Cortex of kidney (tissue), 1 donor: ENCODE measurements at places on chromosomes 2 and 18.

DNA sequence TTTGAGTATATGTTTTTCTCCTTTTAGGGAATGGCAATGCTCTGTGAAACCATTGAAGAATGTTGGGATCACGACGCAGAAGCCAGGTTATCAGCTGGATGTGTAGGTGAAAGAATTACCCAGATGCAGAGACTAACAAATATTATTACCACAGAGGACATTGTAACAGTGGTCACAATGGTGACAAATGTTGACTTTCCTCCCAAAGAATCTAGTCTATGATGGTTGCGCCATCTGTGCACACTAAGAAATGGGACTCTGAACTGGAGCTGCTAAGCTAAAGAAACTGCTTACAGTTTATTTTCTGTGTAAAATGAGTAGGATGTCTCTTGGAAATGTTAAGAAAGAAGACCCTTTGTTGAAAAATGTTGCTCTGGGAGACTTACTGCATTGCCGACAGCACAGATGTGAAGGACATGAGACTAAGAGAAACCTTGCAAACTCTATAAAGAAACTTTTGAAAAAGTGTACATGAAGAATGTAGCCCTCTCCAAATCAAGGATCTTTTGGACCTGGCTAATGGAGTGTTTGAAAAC is 82.3 kb downstream of the ACVR2A start:
- no peak for DNase-seq

DNA sequence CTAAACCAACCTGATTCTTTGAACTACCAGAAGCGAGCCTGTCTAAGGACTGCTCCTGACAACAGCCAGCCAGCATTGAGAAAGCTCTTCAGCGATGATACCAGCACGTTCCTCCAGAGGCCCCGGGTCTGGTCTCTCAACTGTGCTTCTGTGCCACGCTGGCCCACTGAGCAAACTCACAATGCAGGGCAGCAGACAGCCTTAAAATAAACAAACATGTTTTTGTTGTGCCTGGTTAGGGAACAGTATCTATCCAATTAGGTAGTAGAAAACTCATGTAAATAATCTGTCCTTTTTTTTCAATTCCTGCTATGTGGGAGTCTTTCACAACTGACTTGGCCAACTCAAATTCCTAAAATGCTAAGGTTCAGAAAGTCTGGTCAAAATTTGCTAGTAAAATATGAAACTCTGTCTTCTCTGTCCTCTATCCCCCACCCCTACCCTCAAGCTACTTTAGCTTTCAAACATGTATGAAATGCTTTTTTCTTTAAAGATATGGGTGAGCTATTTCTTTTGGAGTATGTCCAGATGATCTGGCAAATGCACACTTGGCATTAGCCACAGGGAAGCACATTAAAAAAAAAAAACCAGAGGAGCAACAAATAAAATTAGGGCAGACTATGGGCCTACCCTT is 21.4 kb upstream of the EML4 start:
- no peak for DNase-seq

DNA sequence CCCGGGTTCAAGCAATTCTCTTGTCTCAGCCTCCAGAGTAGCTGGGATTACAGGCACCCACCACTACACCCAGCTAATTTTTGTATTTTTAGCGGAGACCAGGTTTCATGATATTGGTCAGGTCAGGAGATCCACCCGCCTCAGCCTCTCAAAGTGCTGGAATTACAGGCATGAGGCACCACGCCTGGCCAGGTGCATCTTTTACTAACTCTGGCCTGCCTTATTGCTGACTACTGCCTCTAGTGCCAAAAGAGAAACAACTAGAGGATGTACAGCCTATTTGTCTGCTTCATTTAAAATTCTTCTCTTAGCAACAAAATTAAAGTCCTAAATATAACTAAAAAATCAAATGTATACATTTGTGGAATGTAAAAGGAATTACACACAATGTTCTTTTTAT is 115.4 kb downstream of the BMPR2 start:
- no peak for DNase-seq

DNA sequence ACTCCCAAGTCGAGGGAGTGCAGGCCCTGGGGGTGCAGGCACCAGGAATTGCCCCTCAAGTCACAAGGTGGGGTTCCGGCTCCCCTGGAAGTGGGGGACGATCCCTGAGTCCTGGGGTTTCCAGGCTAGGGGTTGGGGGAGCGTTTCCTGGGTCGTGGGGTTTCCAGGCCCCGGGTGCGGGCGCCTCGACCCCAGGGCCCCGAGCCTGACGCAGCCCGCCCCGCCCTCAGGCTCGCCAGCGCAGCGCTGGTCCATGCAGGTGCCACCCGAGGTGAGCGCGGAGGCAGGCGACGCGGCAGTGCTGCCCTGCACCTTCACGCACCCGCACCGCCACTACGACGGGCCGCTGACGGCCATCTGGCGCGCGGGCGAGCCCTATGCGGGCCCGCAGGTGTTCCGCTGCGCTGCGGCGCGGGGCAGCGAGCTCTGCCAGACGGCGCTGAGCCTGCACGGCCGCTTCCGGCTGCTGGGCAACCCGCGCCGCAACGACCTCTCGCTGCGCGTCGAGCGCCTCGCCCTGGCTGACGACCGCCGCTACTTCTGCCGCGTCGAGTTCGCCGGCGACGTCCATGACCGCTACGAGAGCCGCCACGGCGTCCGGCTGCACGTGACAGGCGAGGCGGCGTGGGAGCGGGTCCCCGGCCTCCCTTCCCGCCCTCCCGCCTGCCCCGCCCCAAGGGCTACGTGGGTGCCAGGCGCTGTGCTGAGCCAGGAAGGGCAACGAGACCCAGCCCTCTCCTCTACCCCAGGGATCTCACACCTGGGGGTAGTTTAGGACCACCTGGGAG is 12.0 kb downstream of the SIGLEC15 start:
- DNase-seq, result no peak

GRCh38 chr2:77629539-77629938 is 107.4 kb upstream of the LRRTM4 start:
- no peak for DNase-seq

DNA sequence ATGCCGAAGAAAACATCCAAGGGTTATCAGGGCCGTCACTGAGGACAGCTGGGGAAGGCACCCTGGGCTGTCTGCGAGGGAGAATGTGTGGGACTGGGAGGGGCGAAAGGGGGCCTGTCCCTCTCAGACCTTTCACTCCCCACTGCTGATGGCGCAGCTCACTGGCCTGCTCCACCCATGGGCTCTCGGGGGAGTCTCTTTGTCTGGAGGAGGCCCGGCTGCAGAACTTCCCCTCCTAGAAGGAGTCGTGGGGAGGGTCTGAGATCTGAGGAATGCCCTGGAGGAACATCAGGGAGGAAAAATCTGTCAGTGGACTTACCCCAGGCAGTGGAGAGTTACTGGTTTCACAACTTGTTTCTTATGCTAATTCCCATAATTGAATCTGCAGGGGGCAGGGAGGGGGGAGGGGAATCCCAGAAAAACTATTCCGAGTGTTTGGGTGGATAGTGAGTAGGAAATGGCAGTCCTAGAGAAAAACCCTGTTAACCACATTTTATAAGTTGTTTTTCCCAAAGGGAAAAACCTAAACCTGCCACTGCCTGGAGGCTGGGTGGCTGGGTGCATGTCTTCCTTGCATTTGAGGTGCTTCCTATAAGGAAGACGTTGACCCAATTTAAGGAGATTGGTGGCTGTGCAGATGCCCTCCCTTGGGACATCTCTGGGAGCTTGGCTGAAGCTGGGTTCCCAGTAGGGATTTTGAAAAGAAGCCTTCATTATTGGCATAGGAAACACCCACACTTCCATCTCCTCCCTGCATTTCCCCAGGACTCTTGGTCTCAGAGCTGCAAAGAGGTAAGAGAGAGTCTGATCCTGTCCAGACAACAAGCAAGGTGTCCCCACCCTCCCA is 11.7 kb upstream of the SEMA4C start:
- DNase-seq, result no peak

- DNase-seq, result no peak
These were observed 91.7 kb upstream of the EPC2 start for GRCh38 chr2:148552675-148553331.

DNA sequence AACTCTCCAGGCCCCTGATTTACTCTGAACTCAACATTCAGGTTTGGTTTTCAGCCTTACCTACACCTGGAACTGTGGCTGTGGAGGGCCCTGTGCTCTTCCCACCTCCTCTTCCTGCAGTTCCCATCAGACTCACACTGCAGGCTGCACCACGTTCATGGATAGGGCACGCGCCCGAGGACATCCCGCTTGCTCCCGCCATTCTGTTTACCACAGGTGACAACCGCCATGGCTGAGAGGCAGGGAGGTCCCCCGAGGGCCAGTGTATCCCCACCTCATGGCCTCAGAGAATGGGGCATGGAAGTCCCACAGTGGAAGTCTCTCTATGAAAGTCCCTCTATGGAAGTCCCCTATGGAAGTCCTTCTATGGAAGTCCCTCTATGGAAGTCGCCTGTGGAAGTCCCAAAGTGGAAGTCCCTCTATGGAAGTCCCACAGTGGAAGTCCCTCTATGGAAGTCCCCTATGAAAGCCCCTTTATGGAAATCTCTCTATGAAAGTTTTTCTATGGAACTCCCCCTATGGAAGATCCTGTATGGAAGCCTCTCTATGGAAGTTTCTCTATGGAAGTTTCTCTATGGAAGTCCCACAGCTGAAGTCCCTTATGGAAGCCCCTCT is 358.4 kb upstream of the SALL3 start:
- no peak for DNase-seq

GRCh38 chr18:30682672-30683071 is 359.9 kb downstream of the DSC3 start:
- no peak for DNase-seq

- DNase-seq, result no peak
These were observed 423.8 kb upstream of the MEX3C start for GRCh38 chr18:51621113-51621863.

GRCh38 chr2:213995400-213996105 is 415.3 kb upstream of the VWC2L start:
- no peak for DNase-seq

DNA sequence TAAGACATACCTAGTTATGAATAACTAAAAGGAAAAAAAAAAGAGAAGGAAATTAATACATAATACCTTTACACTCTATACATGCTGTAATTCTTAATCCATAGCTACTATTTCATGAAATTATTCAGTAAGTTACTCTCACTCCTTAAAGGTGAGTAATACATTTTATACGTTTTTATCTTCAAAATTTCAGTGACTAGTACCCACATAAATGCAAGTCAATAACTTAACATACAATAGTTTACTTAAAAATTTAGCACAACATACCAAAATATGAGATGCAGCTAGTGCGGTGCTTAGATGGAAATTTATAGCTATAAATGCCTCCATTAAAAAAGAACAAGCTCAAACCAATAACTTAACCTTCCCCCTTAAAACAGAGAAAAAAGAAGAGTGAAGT is 36.0 kb upstream of the DTNB start:
- DNase-seq, result no peak

DNA sequence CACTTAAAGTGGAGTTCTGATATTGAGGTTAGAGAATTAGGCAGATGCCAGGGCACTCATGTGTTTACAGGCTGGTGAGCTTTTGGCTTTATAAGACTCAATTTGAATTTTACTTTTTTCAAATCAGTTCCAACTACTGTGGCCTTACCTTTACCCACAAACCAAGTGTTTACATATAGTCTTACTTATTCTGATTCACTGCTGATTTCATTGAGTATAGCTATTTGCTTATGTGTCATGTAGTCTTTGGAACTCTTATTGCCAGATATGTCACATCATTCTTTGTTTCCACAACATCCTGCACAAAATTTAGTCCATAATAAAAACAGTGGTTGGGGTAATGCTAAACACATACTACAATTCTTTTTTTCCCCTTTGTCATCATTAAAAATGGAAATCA is 96.5 kb downstream of the XIRP2 start:
- DNase-seq, result no peak

- no peak for DNase-seq
These were observed 20.5 kb upstream of the ITSN2 start for GRCh38 chr2:24380820-24381219.

- no peak for DNase-seq
These were observed 68.6 kb downstream of the BARD1 start for GRCh38 chr2:214740867-214741395.

DNA sequence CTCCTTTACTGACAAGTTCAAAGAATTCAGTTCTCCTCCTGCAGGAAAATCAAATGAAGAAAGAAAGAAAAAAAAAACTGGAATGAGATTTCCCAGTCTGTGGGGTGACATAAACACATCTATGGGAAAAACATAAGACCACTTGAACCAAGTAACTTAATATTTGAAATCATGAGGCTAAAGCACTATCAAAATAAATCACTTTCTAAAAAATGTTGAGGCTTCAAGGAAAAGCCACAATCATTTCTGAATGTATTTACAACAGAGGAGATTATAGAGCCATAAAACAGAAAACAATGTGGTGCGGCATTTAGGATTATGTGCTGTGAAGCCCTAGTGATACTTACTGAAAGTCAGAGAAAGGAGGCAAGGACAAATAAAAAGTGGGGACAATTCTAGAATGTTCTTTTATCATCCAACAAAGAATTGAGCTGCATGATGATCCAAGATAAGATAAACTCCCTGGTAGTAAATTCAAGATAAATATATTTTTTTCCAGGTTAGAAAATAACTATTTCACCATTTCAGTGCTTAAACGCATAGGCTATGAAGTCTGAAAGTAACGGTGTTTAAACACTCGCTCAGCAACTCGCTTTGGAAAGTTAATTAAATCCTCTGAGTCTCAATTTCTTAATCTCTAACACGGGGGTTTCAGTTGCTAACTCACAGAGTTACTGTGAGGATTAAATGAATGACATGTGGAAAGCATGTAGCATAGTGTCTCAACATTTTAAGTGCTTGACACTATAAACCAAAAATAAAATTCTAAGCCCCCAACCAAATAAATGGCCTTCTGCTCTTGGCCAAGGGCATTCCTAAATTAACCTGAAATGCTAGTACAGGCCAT is 288.5 kb downstream of the AGPS start:
- DNase-seq, result no peak

DNA sequence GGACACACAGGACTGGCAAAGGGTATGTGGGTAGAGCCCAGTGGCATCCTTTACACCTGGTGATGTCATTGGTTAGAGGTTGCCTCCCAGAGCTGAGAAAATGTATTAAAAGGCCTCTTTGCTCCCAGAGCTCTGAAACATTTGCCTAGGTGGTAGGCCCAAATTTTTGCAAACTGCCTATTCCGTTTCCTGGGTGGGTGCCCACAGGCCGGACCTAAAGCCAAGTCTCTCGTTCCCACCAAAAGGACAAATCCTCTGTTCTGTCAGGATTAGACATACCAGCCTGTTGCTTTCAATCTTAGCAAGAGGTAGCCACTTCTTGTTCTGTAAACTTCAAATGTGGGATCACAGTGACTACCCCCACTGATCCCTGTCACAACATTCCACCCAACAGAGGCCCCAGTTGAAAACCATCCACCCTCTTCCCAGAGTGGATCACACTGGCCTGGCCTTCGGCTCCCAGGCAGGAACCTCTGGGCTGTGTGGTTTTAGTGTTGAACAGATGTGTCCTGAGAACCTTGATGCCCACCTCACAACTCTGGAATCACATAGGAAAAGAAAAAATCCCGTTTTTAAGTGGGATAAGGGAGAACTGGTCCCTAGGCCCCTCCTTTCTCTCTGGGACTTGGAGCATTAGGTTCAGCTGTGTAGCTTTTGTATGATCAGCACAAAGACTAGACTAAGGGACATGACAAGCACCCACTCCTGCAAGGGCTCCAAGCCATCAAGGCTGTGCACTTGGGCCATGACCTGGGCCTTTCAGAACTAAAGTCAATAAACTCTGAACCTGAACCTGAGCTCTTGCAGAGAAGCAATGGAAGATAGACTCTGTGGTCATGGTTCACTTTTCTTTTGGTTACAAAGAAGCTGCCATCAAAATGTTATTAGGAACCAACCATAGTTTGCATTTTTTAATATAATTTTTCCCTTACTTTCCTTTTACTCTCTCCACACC is 211.3 kb downstream of the CYP26B1 start:
- no peak for DNase-seq

- DNase-seq, result no peak
These were observed 170.4 kb upstream of the SESTD1 start for GRCh38 chr2:179435000-179435399.
